Activated CD4-positive, alpha-beta T cell treated with anti-CD3 and anti-CD28 coated beads, Interleukin-2, Interleukin-4, amounts not matched to agents 100 ng/mL and 50 ng/mL, durations not matched to agents 16 hours and 8 hours (primary cell): ENCODE measurements at places on chromosomes 7 and 10.
A peak's percentile ranks its signal among the peaks of the same experiment; 100 is the strongest.

GRCh38 chr7:351256-351655, 61.3 kb downstream of the FOXL3 start:
- DNase-seq = peak; percentile 52

DNA sequence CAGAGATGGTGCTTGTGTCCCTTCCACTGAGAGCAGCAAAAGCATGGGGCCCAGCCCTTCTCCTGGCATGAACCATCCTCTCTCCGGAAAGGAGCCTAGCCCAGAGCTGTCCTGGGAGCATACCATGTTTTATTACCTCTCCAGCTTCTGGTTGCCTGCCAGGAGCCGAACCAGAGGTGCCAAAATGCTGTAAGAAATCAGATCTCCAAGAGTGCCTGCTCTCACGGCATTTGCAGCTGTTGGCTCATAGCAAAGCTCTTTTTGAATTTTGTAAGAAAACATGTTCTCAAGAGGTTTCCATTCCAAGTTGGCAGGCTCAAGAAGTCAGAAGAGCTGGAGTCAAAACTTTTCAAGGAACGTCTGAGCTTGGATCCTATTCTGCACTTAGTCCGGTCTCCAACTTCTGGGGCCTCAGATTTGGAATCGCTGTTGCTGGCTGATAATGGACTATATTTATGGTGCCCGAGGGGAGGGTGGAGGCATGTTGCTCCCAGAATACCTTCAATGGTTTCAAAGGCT, 211.7 kb upstream of the MKI67 start:
- DNase-seq = no peak

DNA sequence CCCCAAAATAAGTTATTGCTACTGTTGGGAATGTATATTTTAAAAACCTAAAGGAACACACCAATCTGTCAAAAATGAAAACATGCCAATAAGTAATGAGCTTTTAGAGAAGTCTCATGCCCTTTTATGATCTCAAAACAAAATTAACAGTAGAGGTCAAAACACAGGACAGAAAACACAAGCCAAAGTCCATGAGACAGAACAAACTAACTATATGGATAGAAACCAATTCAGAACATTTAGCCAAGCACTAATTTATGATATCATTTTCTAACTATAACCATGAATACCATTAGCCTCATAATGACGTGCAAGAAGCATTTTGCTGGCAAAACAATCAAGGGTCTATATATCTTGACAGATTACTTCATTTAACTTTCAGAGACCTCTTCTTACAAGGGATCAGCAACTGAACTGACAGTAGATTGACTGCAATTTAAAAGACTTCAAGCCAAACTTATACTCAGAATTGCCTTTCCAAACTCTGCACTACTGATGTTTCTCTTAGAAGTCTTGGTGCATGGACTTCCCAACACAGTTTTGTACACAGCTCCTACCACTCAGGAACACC, 200.9 kb downstream of the DOCK4 start:
- no peak for DNase-seq

DNA sequence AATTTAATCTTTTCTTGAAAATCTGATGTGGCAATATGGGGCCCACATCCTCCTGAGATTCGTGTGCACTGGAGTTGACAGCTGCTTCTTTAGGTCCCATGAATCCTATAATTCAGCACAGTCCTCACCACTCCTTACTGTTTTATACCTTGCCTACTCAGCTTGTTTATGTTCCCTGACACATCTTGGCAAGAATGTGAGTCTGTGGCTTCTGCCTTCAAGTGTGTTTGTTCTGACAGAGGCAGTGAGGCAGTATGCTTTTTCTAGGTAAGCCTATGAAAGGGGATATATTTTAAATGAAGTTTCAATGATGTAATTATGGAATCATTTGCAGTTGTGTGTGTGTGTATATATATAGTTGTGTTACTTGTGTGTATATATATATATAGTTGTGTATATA, 106.4 kb downstream of the AMPH start:
- no peak for DNase-seq

GRCh38 chr7:129213828-129214227, 11.0 kb upstream of the AHCYL2 start:
- no peak for DNase-seq

- no peak for DNase-seq
Observed at GRCh38 chr7:137480824-137481365, 137.4 kb upstream of the PTN start.

DNA sequence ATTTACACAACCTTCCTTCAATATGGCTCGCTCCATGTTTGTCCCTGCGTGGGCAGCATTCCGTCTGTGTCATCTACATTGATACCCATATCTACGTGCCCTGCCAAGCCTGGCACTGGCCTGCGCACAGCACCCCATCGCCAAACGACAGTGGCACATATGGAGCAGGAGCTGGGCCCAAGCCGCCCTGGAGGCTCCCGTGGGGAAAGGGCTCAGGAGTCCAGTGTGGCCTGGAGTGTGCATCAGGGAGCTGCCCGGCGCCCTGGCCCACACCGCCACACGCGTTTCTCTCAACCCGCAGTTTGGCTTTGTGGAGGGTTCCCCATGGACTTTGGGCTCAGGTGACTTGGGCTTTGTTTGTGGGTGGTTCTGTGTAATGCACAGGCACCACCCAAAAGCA, 273.2 kb downstream of the PTPRN2 start:
- DNase-seq = no peak

DNA sequence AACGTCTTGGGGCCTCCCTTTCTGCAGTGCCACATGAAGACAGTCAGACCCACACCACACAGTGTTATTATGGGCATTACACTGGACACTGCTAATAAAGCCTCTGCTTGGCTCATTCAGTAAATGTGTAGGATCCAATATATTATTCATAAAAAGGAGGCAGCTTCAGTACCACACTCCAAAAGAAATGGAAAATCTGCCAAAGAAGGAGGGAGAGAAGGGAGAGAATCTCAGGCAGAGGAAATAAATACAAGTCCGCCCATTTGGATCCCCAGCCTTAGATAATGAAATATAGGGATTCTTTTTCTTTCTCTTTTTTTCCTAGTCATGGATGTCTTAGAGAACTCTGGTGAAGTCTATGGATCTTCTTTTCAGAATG, 162.2 kb downstream of the ELMO1 start:
- DNase-seq = no peak

GRCh38 chr7:121966276-121966934, 93.4 kb downstream of the PTPRZ1 start:
- DNase-seq = no peak

GRCh38 chr7:68807666-68808065, 790.6 kb upstream of the AUTS2 start:
- no peak for DNase-seq

GRCh38 chr10:131658476-131659110, 242.2 kb upstream of the PPP2R2D start:
- DNase-seq = no peak

GRCh38 chr10:127576740-127577161, 27.6 kb downstream of the NPS start:
- no peak for DNase-seq

- DNase-seq = peak; percentile 88
Observed at GRCh38 chr10:6498771-6499170, 81.3 kb downstream of the PRKCQ start.

- DNase-seq = no peak
Observed at GRCh38 chr10:81109200-81109752, 571.6 kb downstream of the SH2D4B start.

GRCh38 chr10:87605628-87606251, 53.9 kb upstream of the PAPSS2 start:
- no peak for DNase-seq

GRCh38 chr7:90256778-90257177, 11.8 kb downstream of the CFAP69 start:
- no peak for DNase-seq

DNA sequence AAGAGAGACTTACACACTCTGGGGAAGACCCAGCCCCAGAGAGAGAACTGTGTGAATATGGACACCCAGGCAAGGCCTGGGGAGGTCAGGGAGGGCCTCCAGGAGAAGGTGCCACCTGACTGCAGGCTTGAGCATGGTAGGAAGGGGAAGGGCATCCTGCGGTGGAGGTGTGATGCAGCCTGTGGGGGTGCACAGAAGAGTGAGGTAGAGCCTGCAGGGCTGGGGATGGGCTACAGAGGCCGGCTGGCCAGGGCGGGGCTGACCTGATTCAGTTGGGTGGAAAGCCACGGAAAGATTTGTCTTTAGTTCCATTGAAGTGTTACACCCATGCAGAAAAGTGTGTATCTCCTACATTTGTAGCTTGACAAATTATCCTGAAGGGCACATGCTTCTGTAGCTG, 47.6 kb downstream of the ZMIZ1 start:
- DNase-seq = no peak

DNA sequence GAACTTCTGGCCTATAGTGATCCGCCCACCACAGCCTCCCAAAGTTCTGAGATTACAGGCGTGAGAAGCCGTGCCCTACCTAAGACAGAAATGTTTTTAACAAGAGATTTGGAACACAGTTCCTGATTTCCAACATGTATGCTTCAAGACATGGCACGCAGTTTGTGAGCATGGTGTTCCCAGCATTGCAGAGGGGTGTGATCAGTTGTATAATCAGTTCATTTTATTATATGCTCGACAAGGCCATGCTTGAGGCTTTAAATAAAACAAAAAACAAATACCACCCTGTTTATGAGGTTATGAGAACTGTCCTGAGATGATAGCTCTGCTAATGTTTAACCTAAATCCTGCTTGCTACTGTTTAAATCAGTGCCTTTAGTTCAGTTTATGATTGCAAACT, 60.2 kb downstream of the TASOR2 start:
- DNase-seq = no peak

GRCh38 chr7:38335128-38335491, 61.7 kb upstream of the TARP start:
- no peak for DNase-seq

GRCh38 chr10:124913167-124913566, 28.8 kb upstream of the ZRANB1 start:
- DNase-seq = no peak

- no peak for DNase-seq
Observed at GRCh38 chr10:118953598-118954393, 75.7 kb upstream of the NANOS1 start.

GRCh38 chr10:112720178-112720577, 229.9 kb upstream of the TCF7L2 start:
- DNase-seq = no peak

DNA sequence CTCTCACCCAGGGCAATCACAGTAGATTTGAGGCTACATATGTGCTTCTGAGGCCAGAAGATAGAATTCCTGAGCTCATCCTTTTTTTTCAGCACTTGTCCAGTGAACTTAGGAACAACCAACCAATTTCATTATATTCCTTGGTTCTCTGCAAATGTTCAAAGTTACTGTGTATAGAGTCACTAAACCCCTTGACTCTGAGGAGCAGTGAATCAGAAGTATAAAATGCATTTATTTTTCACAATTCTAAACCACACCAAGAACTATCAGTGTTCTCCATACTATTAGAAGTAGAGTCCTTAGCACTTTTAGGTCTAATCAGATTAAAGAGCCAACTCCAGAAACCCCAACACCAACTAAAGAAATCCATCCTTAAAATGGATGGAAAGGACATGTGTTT, 19.6 kb upstream of the PAPSS2 start:
- no peak for DNase-seq

DNA sequence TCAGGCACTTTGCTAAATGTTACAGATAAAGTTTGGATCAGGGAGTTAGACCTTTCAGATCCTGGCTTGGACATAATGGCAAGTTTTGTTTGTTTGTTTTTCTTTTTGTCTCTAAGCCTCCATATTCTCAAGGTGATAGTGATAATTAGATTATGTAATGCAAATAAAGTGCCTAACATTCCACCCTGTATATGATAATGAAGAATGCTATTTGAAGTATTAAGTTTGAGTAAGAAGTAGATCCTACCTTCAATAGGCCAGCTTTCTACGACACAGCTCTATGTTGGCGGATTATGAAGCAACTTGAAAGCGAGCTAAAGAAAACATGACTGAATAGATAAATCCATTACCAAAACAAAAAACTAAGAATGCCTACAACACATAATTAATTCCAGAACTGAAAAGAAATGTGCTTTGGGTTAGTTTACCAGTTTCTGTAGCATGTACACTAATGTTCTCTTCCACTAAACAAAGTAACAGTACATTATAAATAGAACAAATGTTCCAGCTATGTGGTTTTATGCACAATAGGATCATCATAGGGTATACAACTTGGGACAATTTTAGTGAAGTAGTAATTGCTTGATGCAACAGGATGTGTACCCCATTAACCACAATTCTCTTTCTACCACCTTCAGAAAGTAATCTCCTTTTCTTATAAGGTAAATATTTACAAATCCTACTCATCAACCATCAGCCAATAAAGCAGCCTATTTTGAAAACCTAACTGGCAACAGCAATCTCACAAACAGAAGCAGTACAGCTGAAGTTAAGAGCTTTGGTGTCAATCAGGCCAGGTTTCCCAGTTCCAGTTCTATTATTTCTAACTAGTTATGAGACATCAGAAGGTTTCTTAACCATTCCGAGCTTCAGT, 1.5 kb downstream of the SEM1 start:
- DNase-seq = no peak
